ENCODE measurements at places on chromosomes 16 and 17.
A peak's percentile ranks its signal among the peaks of the same experiment; 100 is the strongest.

DNA sequence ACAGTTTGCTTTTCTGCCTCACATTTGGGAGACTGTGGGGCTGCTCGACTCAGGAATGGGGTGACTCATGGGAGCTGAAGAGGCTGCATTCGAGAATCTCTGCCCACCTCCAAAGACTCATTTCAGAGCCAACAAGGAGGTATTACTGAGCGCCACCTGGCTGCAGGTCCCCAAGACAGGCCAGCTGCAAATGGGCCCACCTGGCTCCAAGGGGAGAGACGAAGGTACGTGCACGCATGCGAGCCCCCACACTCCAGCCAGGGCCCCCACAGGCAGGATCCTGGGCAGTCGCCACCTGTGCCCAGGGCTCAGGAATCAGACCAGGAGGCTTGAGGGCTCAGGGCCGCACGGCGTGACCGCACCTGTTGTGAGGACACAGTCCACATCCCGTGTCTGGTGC lies 6.0 kb downstream of the HAGHL start:
- DNase-seq, result no peak

- DNase-seq, result no peak
Measured at GRCh38 chr16:23504076-23504452, 6.2 kb downstream of the GGA2 start.

DNA sequence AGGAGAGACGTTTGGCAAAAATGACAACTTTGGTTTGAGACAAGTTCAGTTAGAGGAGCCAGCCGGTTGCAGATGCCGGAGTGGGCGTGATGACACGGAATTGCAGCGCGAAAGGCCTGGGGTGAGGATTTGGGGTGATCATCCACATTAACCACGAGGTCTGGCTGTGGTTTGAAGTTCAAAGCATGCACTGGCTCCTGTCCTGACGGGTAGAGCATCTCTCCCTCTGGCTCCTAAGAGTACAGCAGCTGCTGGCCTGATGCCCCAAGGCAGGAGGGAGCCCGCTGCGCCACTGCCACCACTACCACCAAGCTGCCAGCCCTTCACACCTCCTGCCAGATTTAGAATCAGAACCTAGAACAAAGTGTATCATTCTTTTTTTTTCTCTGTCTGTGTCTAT lies 3.7 kb downstream of the RHBDL3 start:
- DNase-seq, result no peak

- no peak for DNase-seq
Measured at GRCh38 chr16:88754912-88755744, 29.9 kb downstream of the PIEZO1 start.

- no peak for DNase-seq
Measured at GRCh38 chr17:45149669-45150664, 1.7 kb downstream of the HEXIM1 start.

DNA sequence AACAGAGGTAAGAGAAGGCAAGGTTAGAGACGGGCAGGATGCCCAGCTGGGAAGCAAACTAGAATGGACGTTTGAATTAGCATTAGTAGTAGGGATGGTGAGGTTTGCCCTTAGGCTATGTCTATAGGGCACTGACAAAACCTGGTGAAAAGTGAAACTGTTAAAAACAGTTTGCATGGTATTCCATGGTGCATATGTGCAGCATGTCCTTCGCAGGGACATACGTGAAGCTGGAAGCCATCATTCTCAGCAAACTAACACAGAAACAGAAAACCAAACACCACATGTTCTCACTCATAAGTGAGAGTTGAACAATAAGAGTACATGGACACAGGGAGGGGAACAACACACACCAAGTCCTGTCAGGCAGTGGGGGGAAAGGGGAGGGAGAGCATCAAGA lies 25.8 kb downstream of the NACA2 start:
- no peak for DNase-seq

DNA sequence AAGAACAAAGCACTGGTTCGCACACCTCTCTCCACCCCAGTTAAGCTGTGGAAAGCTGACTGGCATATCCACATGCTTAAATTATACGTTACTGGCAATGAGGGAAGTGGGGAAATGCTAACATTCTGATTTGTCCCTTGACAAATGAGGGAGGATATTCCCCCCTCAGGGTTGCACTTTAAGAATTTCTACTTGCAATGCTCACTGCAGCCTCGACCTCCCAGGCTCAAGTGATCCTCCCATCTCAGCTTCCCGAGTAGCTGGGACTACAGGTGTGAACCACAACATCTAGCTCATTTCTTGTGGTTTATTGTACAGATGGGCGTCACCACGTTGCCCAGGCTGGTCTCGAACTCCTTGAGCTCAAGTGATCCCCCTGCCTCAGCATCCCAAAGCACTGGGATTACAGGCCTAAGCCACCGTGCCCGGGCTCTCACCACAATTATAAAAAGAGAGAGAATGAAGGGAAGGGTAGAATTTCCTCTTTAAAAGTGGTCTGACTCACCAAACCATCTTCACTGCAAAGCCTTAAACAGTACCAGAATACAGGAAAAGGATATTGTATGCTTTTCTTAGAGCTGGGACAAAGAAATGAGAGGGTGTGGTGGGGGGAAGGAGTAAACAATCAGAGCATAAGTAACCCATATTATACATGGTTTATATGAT lies 38.9 kb downstream of the KANSL1 start:
- DNase-seq, result no peak

DNA sequence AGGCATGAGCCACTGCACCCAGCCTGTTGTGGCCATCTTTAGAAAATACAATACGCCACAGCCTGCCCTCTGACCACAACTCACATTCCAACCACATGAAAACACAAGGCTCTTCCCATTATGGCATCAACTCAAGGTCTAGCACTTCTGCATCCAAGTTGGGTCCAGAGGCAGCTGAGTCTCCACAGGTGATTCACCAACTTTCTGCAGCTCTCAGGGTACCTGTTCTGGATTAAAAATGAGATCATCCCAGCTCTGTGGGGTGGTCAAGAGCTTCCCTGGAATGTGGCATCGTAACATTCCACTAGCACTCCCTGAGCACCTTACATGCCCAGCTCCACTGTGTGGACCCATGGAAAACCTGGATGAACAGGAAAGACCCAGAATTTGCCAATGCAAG lies 9.9 kb upstream of the GUCY2D start:
- no peak for DNase-seq

GRCh38 chr16:19292186-19292585 lies 6.7 kb downstream of the CLEC19A start:
- no peak for DNase-seq

DNA sequence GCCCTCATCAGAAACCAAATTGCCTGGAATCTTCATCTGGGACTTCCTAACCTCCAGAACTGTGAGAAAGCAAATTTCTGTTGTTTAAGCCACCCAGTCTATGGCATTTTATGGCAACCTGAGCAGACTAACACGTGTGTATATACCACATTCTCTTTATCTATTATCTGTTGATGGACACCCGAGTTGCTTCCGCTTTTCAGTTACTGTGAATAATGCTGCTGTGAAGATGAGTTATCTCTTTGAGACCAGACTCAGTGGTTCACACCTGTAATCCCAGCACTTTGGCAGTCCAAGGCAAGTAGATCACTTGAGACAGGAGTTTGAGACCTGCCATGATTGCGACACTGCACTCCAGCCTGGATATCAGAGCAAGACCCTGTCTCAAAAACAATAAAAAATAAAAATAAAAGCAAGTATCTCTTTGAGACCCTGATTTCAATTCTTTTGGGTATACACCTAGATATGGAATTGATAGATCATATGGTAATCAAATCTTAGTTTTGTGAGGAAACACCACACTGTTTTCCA lies 27.2 kb upstream of the CNEP1R1 start:
- DNase-seq, result no peak

GRCh38 chr17:66567234-66568170 lies 265.1 kb downstream of the PRKCA start:
- peak; percentile 67 for DNase-seq

DNA sequence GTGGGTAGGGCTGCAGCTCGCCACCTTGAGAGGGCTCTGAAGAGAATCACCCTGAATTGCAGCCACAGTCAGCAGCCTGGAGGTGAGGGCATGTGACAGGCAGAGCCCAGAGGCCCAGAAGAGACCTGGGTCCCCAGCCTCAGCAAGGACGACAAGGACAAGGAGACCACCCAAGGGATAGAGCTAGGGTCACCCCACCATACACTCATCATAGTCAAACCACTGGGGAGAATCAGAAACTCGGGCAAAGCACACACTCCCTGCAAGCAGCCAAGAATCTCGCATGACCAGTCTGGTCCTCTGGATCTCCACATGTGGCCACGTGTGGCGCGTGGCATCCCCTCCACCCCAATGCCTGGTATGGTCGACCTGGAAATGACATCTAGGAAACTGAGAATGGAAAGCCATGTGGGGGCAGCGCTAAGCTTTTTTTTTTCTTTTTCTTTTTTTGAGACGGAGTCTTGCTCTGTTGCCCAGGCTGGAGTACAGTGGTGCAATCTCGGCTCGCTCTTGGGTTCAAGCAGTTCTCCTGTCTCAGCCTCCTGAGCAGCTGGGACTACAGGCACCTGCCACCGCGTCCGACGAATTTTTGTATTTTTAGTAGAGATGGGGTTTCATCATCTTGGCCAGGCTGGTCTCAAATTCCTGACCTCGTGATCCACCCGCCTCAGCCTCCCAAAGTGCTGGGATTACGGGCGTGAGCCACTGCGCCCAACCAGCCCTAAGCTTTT lies 4.6 kb upstream of the SPHK1 start:
- DNase-seq, result no peak

DNA sequence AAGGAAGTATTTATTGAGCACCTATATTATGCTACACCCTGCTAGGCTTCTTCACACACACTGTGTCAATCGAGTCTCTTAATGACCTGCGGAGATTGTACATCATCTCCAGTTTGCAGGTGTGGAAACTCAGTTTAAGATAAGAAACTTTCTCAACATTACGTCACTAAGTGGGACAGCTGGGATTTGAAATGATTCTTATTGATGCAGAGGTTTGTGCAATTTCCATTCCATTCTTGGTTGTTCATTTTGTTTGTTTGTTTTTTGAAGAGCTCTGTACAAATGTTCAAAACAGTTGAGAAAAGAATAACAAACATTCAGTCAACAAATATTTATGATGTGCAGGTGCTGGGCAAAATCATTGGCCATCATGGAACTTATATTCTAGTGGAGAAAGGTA lies 84.8 kb downstream of the MAP2K6 start:
- no peak for DNase-seq
